ENCODE measurements at places on chromosomes 1 and 21.

DNA sequence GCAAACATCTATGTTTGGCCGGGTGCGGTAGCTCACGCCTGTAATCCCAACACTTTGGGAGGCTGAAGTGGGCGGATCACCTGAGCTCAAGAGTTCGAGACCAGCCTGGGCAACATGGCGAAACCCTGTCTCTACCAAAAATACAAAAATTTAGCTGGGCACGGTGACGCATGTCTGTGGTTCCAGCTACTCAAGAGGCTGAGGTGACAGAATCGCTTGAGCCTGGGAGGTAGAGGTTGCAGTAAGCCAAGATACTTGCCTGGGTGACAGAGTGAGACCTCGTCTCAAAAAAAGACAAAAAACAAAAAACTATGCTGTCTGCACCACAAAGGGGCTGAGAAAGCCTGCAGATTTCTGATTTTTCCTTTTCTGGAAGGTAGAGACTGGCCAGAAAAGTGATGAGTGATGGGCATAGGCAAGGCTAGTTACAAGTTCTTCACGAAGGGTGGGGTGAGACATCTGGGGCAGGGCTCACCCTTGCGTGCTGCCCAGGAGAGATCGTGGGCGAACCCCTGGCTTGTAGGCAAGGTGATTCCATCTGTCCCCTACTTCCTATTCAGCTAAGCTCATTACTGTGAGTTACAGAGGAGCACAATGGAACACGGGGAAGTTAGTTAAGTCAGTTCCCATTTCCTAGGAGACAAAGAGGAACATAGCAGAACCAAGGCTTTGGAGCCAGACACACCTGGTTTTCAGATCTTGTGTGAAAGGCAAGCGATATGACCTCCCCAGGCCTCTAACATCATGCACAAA, 3.2 kb downstream of the SLC2A1 start:
- no peak for DNase-seq

DNA sequence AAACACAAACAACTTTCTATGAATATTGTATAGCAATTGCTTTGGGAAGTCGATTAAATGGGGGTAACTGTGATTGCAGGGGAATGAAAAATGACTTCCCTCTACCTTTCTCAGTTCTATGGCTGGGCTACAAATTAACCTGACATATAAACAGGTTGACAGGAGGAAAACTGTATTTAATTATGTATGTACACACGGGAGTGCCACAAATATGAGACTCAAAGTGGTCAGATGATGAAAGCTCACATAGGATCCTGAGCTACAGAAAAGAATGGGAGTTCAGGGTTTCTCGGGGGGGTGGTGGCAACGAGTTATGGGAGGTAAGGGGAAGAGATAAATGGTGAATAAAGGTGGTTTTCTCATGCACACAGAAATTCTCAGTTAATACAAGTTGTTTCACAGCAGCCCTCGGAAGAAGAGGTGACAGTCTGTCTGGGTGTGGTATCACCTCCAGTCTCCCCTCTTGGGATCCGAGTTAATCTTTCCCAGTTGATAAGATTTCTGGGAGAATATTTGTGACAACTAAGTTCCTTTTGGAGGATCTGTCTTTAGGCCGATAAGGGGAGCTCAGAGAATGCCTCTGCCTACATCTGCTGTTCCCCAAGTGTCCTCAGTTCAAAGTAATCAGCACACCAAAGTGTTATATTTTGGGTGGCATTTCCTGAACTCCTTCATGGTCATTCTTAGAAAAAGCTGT, 26.3 kb downstream of the GADD45A start:
- DNase-seq, result no peak

DNA sequence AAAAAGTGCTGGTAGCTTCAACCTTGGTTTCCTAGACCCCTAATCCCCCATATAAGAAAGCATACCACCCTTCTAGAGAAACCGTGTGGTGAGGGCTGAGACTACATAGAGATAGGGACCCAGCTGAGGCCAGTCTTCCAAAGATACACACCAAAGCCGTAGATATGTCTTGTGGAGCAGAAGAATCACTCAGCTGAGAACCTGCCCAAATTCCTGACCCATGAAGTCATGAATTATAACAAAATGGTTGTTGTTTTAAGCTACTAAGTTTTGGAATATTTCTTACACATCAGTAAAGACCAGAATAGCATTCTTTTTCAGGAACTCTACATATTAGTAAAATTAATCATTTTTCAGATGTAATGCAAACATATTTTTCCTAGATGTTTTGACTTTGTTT, 3.3 kb upstream of the SNRPE start:
- no peak for DNase-seq

DNA sequence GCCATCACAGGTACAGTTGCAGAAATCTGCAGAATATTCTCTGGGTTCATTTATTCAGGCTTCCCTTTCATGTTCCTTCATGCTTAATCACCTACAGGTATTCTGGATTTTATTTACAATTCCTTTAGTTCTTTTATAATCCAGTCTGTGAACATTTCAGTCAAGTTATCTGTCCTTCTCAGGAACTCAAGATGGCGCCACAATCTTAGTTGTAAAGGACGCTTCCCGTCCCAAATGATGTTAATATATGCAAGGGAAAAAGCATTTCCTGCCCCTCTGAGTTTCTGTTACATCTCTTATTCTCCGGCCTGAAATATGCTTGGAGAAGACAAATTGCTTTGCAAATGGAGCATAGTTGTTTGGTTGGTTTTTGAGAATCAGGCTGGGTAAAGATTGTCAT, 19.3 kb downstream of the F3 start:
- no peak for DNase-seq

GRCh38 chr1:226510453-226510852, 38.1 kb upstream of the STUM start:
- DNase-seq, result no peak

GRCh38 chr1:1432274-1432950, 3.1 kb upstream of the VWA1 start:
- no peak for DNase-seq

DNA sequence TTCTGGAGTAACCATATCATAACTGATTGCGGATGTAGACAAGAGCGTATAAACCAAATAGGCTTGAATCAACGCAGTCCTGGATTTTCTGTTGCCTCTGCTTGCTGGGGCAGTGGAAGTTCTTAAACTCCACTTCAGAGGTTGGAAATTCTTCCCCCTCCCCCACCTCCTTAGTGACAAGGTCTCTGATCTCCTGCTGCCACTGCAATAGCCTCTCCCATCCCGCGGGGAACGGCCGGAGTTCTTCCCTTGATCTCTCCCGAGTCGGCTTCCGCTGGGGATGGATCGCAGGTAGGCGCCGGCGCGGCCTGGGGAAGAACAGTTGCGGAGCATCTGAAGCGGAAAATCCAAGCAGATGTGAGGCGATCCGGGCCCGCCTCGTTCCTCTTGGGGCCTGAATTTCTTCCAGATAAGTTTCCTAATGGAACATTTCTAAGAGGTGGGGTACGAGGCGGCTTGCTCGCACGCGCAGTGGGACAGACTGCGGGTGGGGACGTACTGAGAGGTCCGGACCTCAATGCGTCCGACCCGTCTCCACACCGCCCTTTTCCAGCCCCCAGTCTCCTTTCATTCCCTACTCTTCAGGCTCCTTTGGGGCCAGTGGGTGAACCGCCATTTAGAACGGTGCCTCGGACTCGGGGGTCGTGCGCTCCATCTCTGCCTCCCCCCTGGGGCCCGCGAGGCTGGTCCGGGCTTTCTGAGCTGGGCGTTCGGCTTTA, 3.1 kb upstream of the SIM2 start:
- DNase-seq, result no peak

DNA sequence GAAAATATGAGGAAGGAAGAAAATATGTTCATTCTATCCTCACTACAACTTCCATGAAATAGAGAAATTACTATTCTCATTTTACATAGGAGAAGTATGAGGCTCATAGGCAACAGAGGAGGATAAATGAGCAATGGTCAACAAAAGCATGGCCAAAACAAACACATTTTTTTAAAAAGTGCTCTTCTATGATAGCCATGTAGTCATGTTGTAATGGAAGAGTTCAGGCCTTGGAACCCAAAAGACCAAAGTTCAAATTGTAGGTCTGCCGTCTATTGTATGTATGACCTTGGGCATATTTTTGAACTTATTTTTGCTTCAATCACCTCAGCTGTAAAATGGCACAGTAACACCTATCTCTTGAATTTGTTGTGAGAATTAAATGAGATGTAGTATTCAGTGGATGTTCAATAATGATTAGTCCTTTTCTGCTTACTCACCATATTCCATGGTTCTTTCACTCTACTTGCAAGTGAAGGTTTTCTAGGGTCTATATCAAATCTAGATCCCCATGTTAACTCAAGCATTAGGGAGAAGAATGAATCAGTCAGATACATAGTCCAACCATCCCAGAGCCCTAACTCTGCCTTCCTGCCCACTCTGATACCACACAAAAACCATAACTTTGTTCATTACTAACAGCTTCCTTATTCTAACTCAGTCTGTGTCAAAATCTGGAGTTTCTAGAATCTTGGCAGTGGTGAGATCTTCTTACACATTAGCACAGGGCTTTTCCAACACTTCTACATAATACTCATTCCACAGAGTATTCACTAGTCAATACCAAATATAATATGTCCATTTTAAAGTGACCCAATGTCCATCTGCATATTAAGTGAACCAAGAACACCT, 353.2 kb downstream of the PLPP3 start:
- DNase-seq, result no peak

- DNase-seq, result no peak
Measured at GRCh38 chr1:59061876-59062275, 235.0 kb upstream of the FGGY start.

GRCh38 chr1:165737196-165737595, 31.5 kb downstream of the TMCO1 start:
- no peak for DNase-seq

DNA sequence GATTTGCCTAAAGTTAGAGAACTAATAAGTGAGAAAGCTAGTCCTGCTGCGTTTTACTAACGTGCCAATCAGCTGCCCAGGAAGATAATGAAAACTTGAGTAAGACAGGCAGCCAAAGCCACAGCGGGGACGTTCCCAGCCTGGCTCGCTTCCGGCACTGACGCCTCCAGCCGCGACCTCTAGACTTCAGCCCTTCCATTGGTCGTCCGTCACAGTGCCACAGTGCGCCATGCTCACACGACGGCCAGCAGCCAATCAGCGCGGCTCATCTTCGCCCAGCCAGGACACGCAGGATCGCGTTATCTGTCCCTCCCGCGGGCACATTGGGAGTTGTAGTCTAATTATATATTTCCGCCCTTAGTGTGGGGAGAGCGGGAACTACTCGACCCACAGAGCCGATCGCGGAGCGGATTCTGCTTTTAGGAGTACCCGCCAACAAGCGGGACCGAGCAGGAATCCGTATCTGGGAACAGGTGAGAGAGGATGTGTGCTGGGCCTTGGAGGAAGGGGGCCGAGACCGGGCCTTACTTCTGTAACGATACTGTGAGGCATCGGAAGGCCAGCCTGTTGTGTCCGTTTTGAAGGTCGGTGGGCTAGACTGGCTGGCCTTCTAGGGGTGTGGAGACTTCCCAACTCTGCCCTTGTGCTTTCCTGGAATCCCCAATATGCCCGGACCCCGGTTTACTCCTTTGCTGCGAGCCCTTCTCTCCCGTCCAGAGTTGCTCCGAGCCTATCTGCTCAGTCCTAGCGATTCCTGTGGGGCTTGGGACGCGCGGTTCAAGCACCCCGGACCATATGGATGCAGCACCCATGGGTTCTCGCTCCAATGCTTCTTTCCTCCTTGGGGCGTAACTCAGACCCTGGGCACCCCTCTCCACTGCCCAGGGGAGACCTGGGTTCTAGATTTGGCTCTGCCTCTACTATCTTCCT, at the start of gene FDPS:
Gene FDPS (plus strand): TSS at position 374 of the 930 bp plus-strand sequence. CDS start 924 bp downstream, outside the sequence.
- peak; percentile 99 for DNase-seq

DNA sequence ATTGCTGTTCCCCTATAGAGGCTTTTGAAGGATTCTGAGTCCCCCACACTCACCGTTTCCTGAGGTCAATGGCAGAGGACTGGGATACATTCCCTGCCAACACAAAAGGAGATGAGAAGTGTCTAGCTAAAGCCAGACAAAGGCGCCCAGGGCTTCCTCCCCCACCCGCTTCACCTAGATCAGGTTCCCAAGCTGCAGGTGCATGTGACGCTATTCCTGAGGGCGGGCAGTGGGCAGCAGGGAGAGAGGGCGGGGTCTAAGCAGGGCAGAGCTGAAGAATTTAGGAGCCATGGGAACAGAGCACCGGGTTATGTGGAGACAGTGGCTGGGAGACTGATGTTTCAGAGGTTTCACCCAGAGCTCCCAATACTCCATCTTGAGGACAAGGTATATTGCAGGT, 6.0 kb upstream of the ARHGEF2 start:
- DNase-seq, result peak; percentile 95

DNA sequence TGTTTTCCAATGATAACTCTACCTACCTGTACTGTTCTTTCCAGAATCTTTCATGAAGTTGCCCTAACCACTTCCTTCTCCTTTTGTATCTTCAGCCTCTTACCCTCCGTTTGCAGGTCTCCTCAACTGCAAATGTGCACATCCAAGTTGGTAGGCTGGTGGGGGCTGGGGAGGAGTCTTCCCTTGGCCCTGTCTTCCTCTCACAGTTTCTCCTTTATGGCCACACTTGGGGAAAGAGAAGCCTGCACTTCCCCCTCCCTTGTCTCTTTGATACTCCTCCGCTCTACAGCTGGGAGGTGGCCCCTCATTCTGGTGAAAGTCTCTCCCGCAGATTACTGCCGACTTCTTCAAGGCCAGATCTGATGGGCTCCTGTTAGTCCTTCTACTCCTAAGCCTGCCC, 26.9 kb upstream of the GPR88 start:
- DNase-seq, result no peak

- DNase-seq, result no peak
Measured at GRCh38 chr1:4062992-4063391, 162.9 kb upstream of the C1orf174 start.

- DNase-seq, result no peak
Measured at GRCh38 chr1:108722292-108722691, 9.6 kb downstream of the FNDC7 start.

GRCh38 chr21:28513428-28513827, 479.2 kb downstream of the LTN1 start:
- no peak for DNase-seq

GRCh38 chr1:92326681-92327080, 27.8 kb downstream of the RPAP2 start:
- DNase-seq, result no peak

GRCh38 chr1:4880626-4881025, 226.2 kb downstream of the AJAP1 start:
- DNase-seq, result no peak

Data from NCI-H187 (cell line).